ENCODE measurements at places on chromosomes 11 and 22.
A peak's percentile ranks its signal among the peaks of the same experiment; 100 is the strongest.

GRCh38 chr11:8032576-8033304 is 45.6 kb downstream of the EIF3F start:
- no peak for DNase-seq

- no peak for DNase-seq
Observed at GRCh38 chr11:77690649-77691048, 53.1 kb upstream of the CLNS1A start.

- DNase-seq, result no peak
Observed at GRCh38 chr11:104731890-104732289, 166.4 kb downstream of the CASP12 start.

DNA sequence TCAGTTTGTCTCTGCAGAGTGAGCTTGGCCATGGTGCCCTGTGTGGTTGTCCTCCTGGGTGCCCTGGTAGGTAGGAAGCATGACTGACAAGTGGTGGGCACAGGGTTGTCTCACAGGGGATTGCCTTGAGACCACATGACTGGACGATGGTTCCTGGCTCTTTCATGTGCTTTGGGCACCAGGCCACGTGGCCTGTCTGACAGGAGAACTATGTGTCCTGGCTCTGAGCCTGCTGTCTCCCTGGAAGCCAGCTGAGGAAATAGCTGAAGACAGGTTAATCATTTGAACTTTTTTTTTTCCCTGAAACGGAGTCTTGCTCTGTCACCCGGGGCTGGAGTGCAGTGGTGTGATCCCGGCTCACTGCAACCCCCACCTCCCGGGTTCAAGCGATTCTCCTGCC is 93.2 kb downstream of the LDLRAD3 start:
- DNase-seq, result no peak

GRCh38 chr11:72204886-72205285 is 11.7 kb upstream of the FOLR2 start:
- DNase-seq, result no peak

DNA sequence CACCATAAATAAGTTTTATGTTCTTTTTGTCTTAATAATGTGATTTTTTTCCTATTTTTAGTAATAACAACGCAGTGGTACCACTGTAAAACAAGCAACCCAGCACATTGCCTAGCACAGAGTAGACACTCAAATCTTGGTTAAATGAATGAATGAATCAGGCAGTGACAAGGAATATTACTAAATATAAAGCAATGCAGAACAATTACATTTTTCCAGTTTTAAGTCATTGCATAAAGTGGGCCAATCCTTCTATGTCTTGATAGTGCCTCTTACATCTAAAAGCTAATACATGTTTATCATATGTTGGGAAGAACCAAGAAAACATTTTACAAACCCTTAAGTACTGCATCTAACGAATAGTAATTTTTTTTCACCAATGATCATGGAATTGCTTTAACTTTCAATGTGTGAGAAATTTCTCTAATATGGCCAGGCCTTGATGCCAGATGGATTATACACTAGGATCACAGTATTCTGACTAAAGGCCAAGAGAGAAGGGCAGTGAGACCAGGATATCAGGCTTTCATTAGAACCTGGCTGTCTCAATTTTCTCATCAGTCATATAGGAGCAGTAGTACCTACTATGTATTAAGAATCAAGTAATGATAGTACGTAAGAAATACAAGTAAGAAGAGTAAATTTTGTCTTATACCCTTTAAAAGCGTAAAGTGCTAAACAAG is 88.5 kb downstream of the TRIM44 start:
- no peak for DNase-seq

- no peak for DNase-seq
Observed at GRCh38 chr22:46747646-46748045, 9.6 kb upstream of the CERK start.

DNA sequence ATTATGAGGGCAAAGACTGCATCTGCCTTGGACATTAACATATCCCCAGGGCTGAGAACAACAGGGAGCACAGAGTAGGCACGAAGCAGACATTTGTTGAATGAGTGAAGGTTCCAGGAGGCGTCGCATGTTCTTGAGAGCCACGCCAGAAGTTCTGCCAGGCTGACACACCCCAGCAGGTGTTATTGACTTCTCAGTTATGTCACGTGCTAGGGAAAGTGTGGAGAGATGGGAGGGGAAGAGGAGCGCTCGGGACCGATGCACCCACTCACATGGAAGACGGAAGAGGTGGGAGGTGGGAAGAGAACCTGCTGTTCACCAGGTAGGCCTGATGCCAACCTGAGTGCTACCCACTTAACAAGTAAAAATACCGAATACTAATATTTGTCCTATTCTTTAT is 232.8 kb downstream of the LARGE1 start:
- DNase-seq, result no peak

DNA sequence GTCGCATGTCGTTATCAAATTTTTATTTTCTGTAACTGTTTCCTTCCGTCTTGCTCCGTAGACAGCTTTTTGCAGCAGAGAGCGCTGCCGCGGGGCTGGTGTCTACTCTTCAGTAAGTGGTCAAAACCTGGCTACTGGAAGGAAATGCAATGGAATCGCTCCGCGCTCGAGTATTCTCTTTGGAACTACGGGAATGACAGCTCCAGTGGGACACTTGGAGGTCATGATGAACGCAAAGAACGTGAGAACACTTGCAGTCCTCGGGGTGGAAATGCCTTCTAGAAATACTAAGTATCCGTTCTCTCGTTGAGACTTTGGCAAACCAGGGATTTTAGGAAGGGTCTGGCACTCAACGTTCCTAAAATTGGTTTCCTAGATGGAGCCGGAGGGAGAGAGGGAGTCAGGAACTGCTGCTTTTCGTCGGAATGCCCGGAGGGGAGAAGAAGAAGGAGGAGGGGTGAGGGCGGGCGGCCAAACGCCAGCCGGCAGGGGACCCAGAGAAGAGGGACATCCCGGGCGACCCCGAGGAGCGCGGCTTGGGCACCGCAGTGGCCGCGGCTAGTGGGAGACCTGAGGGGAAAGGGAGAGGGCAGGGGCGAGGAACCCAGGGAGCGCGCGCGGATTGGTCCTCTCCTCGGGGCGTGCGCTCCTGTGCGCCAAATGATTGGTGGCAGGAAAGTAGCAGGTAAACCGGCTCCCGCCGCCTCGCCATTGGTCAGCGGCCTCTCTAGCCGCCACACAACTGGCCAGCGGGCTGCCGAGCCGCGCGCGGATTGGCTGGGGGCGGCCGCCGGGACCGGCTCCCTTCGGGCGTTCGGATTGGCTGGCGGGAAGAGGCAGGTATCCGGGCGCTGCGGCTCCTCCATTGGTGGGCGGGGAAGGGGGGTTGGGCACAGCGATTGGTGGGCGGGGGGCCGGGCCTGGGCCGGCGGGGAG is 490 bp upstream of the BMAL1 start:
- peak; percentile 97 for DNase-seq

DNA sequence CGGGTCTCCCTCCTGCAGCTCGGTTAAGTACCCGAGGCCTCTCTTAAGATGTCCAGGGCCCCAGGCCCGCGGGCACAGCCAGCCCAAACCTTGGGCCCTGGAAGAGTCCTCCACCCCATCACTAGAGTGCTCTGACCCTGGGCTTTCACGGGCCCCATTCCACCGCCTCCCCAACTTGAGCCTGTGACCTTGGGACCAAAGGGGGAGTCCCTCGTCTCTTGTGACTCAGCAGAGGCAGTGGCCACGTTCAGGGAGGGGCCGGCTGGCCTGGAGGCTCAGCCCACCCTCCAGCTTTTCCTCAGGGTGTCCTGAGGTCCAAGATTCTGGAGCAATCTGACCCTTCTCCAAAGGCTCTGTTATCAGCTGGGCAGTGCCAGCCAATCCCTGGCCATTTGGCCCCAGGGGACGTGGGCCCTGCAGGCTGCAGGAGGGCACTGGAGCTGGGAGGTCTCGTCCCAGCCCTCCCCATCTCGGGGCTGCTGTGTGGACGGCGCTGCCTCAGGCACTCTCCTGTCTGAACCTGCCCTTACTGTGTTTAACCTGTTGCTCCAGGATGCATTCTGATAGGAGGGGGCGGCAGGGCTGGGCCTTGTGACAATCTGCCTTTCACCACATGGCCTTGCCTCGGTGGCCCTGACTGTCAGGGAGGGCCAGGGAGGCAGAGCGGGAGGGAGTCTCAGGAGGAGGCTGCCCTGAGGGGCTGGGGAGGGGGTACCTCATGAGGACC is 25.0 kb downstream of the FADS3 start:
- DNase-seq, result no peak

GRCh38 chr11:121740902-121741301 is 288.1 kb upstream of the SORL1-AS1 start:
- no peak for DNase-seq

DNA sequence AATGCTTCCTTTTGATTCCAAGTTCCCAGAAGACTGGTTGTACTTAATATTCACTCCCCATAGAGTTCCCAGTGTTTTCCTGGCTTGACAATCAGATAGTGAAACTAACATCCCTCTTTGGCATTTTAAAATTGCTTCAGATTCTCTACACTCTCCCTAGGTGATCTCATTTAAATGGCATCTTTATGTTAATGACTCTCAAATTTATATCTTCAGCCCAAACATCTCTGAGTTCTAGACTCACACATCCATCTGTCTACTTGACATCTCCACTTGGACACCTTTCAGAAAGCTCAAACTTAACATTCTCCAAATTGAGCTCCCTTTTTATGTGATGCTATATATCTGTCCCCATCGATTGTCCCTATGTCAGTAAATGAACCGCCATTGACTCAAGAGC is 232.0 kb downstream of the NTM start:
- no peak for DNase-seq

DNA sequence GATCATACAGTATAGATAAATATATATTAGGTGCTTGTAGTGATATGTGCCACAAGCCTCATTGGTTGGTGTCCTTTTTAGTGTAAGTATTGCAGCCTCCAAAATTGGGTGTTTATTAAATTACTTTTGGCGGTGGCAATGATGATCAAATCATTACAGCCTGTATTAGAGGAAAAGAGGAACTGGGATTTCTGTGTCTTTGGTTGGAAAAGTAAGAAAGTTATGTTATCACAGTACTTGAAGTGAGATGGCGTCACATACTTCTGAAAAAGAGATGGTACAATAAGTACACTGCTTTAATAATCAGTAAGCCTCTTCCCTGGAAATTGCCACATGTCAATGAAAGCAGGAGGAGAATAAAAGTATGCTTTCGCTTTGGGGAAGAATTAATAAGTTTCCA is 523 bp upstream of the MPZL3 start:
- no peak for DNase-seq

DNA sequence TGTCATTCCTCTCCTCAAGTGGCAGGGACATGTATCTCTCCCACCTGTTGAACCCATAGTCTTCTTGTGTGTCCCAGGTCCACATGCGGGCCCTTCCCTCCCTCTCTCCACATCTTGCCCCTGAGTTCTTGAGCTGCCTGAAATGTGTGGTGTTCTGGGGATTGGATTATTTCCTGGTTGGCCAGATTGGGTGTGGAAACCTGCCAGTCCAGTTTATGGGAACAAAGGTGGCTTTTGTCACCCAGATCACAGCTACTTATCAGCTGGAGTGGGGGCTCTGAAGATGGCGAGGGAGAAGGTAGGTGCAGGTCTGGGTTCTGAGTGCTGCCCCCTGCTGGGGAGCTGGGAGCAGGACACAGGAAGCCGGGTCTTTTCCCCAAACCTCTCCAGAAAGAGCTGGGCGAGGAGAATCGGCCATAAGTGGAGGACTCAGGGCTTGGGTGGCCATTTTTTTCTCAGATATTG is 14.2 kb downstream of the DTX4 start:
- DNase-seq, result peak; percentile 24

- DNase-seq, result no peak
Observed at GRCh38 chr11:10387206-10388083, 67.6 kb upstream of the AMPD3 start.

DNA sequence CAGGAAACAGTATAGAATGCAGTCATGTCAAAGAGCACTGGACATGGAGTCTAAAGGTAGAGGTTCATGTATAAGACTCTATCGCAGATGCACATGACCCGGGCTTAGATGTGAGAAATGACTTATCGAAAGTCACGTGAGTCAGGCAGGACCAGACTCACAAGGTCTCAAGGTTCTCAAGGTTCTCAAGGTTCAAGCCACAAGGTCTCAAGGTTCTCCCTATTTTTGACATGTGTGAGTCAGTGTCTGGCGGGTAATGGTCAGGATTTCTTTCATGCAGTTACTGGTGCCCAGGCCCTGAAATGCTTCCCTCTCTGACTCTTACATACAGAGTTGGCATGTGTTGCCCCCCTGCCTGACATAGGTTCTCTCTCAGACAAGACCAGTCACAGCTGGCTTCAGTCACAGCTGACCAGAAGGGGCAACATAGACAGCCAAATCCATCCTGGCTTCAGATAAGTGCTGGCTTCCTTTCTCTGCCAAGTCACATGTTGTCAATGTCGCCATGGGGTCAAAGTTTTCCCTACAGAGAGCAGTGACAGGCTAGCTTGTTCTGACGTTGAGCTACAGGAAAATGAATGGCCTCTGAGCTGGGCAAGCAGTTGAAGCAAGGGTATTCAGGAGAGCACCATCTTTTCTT is 10.1 kb downstream of the CSRP3 start:
- DNase-seq, result no peak

DNA sequence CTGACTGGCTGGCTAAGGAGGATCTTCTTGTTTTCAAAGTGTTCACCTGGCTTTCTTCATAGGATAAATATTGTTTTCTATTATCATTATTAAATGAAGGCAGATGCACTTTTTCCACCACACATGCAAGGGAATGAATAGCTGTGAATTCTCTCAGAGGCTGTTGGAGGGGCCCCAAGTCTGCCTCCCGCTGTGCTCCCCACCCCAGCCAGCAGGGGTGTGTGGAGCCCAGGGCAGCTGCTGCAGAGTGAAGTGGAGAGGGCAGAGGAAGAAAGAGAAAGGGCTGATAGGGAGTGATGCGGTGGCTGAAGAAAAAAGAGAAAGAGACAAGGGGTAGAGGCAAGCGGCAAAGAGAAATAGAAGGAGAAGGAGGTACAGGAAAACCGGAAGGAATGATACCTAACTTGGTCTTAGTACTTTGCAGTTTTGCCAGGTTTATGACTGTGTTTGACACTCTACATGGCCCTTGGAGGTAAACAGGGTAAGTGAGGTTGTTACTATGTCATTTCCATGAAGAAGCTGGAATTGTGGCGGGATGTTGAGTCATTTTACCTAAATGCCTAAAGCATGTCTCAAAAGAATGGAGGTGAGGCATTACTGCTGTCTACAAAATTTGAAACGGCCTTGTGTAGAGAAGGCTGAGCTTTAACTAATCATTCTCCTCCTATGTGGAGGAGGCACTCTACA is 145.7 kb upstream of the B3GAT1 start:
- DNase-seq, result no peak

- DNase-seq, result no peak
Observed at GRCh38 chr11:46410021-46410420, 18.4 kb upstream of the CHRM4 start.

Data from stimulated activated CD8-positive, alpha-beta memory T cell treated with anti-CD3 and anti-CD28 coated beads, Interleukin-2, amount 100 ng/mL, for 1 hour (primary cell).